Activated T-cell treated with anti-CD3 and anti-CD28 coated beads, Interleukin-2, amount 50 U/mL, for 1 hour (primary cell): ENCODE measurements at places on chromosomes 13 and 19.
A peak's percentile ranks its signal among the peaks of the same experiment; 100 is the strongest.

DNA sequence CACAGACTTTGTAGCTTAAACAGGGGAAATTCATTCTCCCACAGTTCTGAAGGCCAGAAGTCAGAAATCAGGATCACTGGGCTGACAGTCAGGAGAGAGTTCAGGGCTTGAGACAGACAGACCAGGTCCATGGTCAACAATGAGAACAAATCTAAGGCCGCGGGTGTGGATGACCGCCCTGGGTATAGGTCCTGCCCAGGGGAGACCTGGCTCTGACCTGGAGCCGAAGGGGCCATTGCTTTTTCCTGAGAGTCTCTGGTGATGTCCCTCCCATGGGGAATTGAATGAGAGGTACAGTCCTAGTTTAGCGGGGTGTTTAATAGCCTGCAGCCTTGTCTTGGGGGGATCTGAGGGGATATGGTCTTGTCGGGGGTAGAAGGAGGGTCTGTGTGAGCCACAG lies 25.2 kb upstream of the FBL start:
- DNase-seq: no peak

GRCh38 chr13:30128095-30128494 lies 179.3 kb downstream of the KATNAL1 start:
- no peak for DNase-seq

DNA sequence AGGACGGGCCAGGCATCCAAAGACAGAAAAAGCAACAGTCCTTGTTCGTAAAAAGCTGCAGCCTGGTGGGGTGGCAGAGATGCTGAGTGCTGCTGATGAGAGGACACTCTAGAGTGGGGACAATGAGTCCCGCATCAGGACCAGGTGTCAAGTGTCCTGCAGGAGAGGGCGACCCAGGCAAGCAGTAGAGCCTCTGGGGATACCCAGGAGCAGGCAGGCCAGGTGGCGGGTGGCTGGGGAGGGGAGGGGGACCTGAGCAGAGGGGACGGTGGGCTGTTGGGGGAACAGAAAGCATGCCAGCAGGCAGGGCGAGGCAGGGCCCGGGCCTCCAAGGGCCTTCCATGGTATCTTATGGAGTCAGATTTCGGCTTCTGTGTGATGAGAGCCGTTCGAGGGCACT lies 35.8 kb downstream of the GGACT start:
- DNase-seq: no peak

DNA sequence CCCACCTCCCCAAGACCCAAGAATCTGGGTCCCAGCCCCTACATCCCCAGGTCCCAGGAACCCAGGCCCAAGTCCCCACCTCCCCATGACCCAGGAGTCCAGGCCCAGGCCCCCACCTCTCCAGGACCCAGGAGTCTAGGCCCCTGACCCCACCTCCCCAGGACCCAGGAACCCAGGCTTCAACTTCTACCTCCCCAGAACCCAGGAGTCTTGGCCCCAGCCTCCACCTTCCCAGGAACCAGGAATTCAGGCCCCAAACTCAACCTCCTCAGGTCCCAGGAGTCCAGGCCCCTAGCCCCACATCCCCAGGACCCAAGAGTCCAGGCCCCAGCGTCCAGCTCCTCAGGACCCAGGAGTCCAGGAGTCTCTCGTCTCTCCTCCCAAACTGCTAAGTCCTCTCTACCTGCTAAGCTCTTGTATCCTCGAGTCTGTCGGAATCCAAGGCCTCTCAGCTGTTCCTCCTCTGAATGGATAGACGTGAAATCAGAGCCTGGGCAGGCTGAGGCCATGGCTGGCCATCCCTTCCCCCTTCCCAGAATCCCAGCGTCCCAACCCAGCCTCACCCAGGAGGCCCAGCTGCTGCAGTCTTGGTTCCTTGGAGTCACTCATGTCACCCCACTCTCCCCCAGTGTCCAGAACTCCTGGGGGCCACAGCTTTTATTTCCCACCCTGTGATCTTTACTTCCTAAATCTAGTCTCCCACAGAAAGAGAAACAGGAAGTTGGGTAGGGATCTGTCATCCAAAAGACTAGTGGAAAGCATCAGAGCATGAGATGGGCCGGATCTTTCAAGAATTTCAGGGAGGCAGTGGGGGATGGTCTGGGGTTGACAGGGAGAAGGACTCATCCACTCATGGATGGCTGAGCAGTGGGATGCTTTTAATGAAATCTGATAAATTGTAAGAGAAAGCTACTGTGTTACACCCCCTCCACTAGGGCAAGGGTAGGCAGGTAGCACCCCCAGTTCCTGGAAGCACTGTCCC lies at the start of gene CD209:
Gene CD209 (minus strand): TSS at position 632 of the 982 bp plus-strand sequence. CDS start 23 bp downstream, at position 609.
- DNase-seq: no peak

- no peak for DNase-seq
Measured at GRCh38 chr19:16429066-16429758, 42.6 kb downstream of the EPS15L1 start.

DNA sequence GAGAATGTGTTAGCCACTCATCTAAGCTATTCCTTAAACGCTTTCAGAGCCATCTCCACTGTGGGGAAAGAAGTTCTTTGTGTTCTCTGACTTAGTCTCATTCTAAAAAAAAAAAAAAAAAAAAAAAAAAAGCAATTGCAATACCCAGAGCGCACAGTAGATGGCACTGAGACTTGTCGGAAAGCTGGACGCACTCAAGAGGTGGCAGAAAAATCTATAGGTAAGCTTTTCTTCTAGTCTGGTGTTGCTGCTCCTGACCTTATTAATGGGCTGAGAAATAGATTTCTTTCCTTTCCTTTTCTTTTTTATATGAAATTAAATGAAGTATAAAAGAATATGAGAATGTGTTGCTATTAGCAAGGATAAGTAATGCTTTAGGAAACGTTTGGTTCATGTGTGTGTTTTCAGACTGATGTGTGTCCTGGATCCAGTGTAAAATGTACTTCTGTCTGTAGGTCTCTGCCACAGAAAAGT lies 4.7 kb upstream of the GJB2 start:
- no peak for DNase-seq

- DNase-seq: no peak
Measured at GRCh38 chr13:46345866-46346265, 41.2 kb downstream of the RUBCNL start.

GRCh38 chr19:45443462-45444317 lies 20.0 kb upstream of the ERCC1 start:
- DNase-seq: peak; percentile 64

GRCh38 chr19:10044390-10044789 lies 31.1 kb downstream of the RDH8 start:
- no peak for DNase-seq

DNA sequence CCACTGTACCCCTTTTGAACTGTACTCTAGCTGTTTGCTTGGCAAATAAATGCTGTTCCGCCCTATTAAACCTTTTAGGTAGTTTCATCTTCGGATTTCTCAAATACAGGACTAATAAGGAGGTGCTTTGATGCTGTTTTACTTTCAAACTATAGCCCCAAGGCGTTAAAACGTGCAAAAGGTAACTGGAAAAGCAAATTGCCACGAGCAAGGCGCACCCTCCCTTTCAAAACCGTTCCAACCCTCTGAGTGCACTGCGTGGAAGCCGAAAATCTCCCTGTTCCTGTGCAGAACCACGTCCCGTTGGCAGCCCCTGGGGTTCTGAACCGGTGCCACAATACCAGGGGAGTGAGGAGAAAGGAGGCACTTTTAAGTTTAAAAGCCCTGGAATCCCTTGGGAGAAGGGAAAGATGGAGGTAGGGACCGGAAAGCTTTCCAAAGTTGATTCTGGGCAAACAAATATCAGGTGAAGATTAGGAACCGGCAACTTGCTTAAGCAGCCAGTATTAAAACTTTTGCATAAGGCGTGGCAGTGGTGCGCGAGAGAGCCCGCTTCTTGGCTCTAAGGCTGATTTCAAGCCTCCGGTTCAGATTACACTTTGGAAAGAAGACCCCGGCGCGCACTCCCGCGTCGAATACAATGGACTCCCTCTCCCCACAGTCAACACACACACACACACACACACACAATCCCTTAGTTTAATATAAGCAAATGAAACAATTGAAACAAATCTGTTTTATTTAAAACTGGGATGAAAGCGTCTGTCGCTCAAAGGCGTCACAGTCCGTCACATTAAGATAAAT lies 9.5 kb downstream of the POU4F1 start:
- DNase-seq: no peak
